Cortex of kidney (tissue), 1 donor: ENCODE measurements at places on chromosomes 3 and 15.

DNA sequence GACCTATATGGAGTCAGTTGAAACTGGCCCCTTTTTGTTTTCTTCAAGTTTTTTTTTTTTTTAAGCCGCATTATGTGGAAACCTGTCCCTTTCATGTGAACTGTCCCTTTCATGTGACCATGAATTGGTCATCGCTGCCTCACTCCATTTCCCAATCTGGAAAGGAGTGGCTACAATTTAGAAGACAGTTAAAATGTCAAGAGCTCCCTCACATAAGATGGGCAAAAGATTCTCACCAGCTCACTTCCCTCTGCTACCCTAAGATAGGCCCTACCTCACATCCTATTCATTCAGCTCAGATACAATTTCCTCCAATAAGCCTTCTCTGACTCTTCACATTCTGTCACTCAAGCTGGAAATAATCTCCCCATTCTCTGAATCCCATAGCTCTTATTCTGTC is 111.3 kb upstream of the BCL6 start:
- no peak for DNase-seq

- DNase-seq: no peak
Observed at GRCh38 chr3:37324850-37325321, 150.5 kb upstream of the LRRFIP2 start.

- DNase-seq: no peak
Observed at GRCh38 chr3:52313774-52314188, 2.3 kb upstream of the DNAH1 start.

DNA sequence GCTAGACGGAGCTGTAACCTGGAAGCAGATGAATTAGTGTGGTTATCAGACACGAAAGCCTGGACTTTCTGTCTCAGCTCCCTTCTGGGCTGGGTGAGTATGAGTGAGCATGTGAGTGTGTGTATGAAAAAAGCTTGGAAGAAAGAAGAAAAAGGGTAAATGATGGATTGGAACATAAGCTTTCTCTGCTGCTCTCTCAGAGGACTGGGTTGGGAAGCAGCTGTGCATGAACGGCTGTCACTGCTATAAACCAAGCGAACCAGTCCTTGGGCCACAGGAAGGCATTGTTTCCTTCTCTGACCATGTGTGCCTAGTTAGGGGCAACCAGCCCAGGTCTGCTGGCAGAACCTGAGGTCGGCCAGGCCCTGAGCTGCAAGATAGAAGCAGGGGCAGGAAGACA is 37.0 kb downstream of the UMPS start:
- no peak for DNase-seq

DNA sequence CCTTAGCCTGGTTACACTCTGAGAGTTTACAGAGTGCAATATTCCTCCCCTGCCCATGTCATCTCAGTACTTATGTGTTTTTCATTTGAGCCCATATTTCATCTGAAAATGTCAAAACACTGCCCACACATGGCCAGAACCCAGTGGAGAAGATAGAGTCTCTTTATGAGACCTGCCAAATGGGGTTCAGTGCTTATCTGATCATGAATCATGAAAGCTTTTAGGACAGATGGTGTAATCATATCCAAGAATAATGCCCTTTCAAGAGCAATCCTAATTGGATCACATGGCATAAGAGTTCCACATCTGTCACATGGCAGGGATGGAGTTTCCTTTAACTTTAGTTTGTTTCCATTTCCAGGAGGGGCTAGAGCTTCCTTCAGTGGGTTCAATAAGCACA is 77.2 kb upstream of the AGBL1 start:
- DNase-seq: no peak

- no peak for DNase-seq
Observed at GRCh38 chr3:124117486-124117885, 125.6 kb upstream of the ROPN1 start.

- DNase-seq: no peak
Observed at GRCh38 chr3:17554078-17554477, 188.4 kb downstream of the TBC1D5 start.

- DNase-seq: no peak
Observed at GRCh38 chr15:83290236-83290635, 5.8 kb upstream of the BNC1 start.

GRCh38 chr3:99504258-99504657 is 134.1 kb upstream of the COL8A1 start:
- DNase-seq: no peak

GRCh38 chr15:36278219-36278618 is 301.2 kb upstream of the CDIN1 start:
- DNase-seq: no peak

DNA sequence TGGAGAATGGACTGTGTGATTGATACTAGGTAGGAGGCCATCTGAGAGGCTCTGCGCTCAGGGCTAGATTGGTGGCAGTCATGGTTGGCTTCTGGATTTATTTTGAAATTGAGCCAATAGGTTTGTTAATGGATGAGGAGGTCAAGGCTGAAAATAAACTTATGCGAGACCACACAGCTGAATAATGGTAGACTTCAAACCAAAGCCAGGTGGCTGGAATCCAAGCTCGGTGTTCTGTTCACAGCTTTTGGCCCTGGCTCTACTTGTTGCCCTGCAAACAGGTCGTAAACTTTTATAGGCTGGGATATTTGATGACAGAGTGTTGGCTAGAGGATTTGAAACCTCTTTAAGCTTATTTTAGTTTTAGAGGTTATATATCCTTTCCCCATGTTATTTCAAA is 160.4 kb downstream of the CHL1 start:
- DNase-seq: no peak

- no peak for DNase-seq
Observed at GRCh38 chr3:134542287-134542958, 56.6 kb downstream of the CEP63 start.

GRCh38 chr15:99433026-99433756 is 132.6 kb upstream of the MEF2A start:
- DNase-seq: no peak

- no peak for DNase-seq
Observed at GRCh38 chr3:160837394-160837980, 81.5 kb downstream of the PPM1L start.

- no peak for DNase-seq
Observed at GRCh38 chr3:1600700-1601418, 497.8 kb upstream of the CNTN4 start.

- DNase-seq: no peak
Observed at GRCh38 chr15:37223089-37223488, 122.7 kb upstream of the MEIS2 start.

DNA sequence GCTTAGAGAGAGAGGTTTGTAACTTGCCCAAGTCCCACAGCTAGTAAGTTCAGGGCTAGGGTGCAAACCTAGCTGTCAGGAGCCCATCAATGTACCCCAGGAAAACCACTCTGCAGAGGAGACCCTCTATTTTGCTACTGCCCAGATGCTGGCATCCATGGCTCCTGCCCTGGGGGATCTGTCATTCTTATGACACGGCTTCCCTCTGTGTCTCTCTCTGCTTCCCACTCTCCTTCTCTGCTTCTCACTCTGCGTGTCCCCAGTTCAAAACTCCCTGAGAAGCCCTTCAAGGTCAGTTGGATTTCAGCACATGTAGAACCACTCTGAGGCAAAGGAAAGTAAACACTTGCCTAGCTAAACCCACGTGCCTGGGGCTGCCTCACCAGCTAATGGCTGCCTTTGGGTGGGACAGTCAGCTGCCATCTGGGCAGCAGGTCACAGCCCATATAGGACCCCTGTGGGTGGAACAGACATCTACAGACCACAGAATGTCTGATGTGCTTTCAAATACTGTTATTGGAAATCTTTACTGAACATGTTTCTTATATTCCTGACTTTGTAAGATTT is 29.4 kb upstream of the SLCO2A1 start:
- DNase-seq: no peak

- DNase-seq: no peak
Observed at GRCh38 chr3:119310071-119310470, 15.9 kb downstream of the ARHGAP31 start.

DNA sequence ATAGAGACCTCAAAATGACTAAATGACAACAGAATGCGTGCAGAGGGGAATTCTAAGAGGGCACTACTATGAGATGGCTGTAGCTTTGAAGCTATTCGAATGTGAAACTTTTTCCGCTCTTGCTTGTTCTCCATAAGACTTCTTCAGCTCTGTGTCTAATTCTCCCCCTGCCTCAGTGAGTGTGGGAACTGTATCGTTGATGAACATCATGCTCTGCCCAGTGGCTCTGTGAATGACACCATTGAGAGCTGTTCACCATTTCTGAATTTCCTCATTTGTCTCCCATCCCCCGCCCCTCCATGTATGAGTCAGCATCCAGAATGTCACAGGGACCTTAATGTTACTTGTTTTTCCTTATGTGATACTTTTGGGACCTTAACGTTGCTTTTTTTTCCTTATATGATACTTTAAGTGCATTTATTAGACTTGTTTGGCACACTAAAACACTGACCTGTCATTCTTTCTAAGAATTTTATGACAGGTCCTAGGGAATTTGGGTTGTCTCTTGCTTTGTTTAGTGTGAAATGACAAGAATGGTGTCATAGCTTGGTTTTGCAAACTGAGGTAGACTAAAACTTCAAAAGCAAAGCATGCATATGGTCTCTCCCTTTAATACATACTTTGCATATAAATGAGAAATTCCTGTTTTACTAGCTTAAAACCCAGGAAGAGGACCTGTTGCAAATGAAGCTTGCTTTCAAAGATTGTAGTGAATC is 99.6 kb downstream of the FNDC3B start:
- DNase-seq: no peak

- no peak for DNase-seq
Observed at GRCh38 chr15:101049856-101050622, 130.9 kb downstream of the LRRK1 start.

GRCh38 chr15:90750186-90750585 is 33.0 kb downstream of the BLM start:
- no peak for DNase-seq

- no peak for DNase-seq
Observed at GRCh38 chr3:57958642-57959422, 49.4 kb upstream of the FLNB start.

DNA sequence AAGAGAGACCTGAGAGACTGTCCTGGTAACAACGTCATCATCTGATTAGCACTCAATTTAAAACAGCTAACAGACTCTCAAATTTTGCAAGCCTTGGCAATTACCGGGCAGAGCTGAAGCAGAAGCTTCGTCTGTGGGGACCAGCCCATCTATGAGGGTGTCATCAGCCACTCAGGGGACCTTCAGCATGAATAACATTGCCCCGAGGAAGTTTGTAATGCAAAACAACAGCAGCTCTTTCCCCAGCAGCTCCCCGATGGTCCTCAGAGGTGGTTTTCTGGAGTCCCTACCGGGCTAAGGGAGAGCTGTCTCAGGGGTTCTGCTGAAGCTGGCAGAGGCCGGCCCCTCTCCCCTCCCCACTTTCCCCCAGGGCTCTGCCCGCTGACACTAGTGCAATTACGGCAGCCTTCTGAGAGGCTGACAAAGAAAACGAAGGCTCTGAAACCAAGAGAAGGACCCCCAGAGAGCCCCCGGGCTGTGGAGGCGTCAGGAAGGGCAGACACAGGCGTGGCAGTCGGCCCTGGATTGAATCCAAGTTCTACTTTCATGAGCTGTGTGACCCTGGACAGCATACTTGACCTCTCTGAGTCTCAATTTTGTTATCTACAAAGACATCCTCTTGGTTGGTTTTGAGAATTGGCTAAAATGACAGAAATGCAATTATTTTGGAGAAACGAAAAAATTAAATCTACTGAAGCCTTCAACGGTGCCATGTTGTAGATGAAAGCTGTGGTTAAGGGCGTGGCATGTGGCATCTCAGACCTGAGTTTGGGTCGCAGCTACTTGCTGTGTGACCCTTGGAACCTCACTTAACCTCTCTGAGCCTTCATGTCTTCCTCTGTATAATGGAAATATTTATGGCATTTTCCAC is 102.1 kb upstream of the TLE3 start:
- no peak for DNase-seq

DNA sequence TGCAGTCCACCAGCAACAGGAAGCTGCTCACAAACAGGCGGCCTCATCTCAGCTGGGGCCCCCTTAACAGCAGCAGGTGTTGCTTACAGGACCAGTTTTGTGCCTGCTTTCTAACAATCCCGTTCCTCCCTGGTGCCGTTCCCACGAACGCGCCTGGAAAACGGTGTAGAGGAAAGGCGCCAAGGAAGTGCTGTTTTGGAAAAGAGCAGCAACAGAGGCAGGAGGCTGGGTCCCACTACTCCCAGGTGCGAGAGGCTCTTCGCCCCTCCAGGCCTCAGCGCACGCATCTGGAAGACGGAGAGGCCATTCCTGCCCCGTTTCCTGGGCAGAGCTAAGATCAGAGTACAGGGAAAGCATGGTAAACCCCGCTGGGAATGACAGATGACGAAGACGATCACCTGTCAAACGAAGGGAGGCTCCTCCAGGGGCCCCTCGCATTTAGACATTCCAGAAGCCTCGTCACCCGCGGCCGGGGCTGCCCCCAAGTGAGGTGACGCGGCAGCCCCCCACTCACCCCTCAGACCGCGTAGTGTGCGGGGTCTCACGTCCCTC is 603 bp downstream of the SCAPER start:
- DNase-seq: no peak

DNA sequence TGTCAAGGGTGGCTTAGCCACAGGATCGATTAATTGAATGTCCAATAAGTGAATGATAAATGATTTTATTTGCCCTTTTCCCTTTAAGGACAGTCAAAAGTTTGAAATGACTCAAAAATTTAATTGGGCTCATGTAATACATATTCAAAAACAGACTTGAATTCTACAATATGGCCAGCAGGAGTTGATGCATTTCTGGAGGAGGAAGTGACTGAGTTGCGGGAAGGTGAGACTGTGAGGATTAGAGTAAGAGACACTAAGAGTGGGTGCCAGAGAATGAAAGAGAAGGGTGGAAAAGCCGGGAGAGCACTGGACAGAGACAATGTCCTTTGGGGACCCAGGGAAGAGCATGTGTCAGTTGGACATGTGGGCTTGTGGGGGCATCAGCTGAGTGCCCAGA is 83.3 kb downstream of the MCTP2 start:
- DNase-seq: no peak

DNA sequence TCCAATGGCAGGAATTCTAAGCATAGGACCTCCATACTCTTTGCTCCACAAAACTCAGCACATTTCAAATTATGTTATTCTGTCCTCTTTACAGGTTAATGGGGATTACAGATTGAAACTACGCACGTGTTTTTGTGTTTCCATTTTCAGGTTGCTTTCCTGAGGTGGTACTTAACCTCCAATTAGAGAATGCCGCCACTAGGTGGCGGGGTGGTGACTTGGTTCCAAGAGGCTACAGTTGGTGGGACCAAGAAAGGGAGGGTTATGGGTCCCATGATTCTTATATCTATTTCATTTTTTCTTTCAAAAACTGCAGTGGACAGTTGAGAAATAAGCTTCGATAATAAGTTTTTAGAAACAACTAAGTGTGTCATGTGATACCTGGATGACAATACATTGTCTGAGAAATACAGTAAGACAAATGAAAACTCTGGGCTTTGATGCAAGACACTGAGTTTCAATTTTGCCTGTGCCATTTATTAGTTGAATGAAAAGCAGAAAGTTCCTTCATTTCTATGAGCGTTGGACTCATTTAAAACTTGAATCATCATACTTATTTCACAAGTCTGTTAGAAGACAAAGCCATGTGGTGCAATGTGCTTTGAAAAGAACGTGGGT is 539.0 kb downstream of the FGF12 start:
- DNase-seq: no peak

DNA sequence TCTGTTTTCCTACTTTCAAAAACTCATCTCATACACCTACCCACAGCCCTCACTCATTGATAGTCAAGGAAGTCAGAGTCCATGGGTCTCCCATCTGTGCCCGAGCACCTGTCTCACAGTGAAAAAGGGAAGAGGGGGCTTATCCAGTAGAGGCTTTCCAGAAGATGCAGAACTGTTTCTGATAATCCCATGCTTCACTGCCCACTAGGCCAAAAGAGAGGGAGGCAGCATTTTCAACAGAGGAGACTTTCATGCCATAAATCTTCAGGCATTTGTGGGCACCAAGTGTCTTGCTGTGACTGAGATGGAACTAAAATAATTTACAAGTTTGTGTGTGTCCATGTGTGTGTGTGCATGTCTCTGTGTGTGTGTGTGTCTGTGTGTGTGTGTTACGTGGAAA is 117.9 kb upstream of the PHLDB2 start:
- no peak for DNase-seq
